NT2/D1 (cell line): ENCODE measurements at places on chromosomes 1 and 21.

DNA sequence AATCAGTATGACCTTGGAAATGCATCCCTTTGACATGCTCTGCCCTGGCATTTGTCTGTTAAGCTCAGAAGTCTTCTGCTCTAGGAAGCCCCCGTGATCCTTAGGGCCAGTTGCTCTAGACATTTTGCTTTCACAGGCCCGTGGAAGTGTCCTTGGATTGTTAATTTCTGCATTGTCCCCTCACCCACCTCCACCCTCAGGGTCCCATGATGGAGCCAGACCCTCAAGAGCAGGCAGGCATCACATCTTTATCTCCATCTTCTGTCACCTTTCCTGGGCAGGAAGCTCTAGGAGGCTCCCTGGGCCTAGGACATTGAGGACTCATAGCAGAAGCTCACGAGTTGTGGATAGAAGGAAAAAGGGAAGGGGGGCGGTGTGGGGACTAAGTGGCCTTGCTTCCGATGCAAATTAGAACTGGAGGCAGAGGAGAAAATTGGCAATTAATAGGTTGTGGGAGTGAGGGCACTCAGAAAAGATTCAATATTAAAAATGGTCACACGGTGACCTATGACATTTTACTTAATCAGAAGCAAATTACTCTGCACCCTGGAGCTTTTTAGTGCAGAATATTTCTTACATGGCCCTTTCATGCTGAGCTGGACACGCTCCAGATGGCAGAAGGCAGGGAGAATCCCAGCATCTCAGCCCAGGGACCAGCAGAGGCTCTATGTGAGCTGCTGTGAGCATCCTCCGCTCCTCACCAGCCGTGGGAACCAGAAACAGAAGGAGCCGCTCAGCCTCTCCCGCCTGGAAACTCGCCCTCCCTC, 185.0 kb downstream of the MATN1 start:
- no peak for DNase-seq

DNA sequence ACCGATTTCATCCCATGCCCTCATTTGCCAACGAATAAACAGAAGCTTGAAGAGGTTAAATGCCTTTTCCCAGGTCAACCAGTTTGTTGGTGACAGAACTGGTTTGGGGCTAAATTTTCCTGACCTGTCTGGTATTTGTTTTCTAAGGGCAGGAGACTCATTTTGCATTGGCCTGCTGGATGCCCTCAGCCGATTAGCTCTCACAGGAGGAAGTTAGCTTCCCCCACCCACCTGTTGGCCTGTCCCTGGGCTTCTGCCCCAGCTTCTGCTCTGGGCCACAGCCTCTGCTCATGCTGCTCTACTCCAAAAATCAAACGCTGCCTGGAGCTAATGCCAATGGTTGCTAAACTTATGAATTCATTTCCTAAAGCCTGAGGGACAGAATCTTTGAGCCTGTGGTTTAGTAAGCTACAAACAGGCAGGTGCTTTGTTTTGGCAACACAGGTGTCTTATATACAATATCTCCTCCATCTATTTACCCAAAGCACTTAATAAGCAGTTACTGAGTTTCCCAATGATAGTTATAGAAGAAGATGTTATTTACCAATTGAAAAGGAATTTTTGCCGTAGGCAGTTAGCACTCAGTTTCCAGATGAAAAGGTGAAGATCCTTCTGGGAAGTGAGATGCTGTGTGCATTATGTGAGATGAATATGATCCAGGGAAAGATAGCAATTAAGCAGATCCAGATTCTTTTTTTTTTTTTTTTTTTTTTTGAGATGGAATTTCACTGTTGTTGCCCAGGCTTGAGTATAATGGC, 82.3 kb downstream of the TM2D1 start:
- no peak for DNase-seq

DNA sequence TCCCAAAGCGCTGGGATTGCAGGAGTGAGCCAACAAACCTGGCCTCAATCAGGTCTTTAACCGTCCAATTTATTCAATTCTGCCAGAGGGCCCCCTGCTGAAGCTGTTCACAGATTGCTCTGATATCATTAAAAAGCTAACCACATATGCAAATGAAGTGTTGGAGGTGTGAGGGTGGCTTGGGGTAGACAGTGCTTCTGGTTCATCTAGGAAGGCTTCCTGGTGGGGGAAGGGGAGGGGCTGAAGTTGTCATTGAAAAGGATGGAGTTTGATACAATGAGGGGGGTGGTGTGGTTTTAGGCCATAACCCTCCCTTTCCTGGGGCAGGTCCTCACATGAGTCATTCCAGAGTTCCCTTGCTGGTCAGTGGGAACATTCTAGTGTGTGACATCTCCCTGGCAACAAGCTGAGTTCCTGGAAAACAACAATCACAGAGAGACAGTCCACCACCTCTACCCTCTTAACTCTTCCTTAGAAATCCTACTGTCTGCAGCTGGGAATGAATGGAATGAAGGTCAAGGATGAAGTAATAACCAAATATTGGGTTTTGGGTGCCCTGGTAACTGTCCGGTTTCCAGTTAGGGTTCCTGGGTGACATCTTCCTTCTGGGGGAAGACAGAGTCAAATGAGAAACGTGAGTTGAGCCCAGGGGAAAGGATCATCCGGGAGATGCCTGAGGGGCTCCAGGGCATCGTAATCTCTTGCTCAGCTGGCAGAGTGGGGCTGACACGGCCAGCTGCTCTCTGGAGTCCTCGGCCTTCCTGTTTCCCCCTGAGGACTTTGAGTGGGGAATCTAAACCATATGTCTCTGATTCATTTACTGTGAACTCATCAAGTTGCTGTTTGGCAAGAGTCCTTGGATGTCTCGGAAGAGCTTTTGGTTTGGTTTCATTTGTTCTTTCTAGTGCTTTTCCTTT, 32.2 kb downstream of the BATF3 start:
- peak; percentile 71 for DNase-seq

DNA sequence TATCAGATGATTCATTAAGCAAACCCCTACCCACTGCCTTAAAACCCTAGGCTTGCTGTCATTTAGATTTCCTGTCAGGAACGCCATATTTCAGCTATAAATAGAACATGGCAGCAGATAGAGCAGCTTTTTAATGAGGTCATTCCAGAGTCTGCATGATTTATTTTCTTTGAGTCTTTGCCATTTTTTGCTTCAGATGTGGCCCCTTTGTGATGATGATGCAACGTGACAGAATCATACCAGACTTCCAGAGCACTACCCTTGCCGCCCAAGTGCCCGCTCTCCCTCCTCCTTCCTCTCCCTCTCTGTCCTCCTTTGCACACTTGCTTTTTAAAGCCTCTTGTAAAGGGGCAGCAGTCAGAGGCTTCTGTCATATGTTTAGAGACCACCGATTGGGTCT, 55.5 kb upstream of the TRIM67 start:
- no peak for DNase-seq

DNA sequence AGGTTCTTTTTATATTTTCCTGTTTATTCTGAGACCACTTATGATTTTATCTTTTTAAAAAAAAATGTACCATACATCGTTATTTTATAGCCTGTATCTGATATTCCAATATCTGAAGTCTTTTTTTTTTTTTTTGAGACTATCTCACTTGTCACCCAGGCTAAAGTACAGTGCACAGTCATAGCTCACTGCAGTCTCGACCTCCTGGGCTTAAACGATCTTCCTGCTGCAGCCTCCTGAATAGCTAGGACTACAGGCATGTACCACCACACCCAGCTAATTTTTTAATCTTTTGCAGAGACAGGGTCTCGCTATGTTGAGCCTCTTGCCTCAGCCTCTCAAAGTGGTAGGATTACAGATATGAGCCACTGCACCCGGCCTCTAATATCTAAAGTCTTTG, 25.1 kb downstream of the BCAR3 start:
- DNase-seq = no peak

DNA sequence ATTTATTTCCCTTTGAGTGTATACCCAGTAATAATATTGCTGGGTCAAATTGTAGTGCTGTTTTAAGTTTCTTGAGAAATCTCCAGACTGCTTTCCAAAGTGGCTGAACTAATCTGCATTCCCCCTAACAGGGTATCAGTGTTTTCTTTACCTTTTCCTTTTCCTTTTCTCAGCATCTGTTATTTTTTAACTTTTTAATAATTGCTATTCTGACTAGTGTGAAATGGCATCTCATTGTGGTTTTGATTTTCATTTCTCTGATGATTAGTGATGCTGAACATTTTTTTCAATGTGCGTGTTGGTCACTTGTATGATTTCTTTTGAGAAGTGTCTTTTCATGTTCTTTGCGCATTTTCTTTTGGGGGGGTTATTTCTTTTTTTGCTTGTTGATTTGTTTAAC, 374.9 kb upstream of the BRINP3 start:
- no peak for DNase-seq

DNA sequence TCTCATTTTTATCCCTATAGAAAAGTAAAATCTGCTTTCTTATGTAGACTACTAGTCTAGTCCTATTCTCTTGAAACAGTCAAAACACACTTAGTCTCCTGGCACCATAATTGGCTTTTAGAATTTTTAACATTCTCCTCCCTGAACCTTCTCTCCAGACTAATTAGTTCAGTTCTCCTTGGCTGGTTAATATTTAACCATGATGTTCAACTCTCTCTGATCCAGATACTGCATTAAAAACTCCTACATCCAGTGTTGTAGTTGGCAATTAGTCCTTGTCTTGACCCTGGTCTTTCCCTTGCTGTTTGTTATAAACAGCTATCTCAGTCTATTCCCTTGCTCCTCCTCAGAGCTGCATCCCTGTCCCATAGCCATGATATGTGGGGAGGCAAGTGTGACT, 422.9 kb upstream of the BEND5 start:
- DNase-seq = no peak

GRCh38 chr1:221543529-221544120, 198.3 kb downstream of the DUSP10 start:
- peak; percentile 32 for DNase-seq

- DNase-seq = no peak
These were observed 4.9 kb downstream of the MCL1 start for GRCh38 chr1:150574260-150575071.

- DNase-seq = peak; percentile 43
These were observed 275.8 kb downstream of the VAV3 start for GRCh38 chr1:107689159-107689558.

DNA sequence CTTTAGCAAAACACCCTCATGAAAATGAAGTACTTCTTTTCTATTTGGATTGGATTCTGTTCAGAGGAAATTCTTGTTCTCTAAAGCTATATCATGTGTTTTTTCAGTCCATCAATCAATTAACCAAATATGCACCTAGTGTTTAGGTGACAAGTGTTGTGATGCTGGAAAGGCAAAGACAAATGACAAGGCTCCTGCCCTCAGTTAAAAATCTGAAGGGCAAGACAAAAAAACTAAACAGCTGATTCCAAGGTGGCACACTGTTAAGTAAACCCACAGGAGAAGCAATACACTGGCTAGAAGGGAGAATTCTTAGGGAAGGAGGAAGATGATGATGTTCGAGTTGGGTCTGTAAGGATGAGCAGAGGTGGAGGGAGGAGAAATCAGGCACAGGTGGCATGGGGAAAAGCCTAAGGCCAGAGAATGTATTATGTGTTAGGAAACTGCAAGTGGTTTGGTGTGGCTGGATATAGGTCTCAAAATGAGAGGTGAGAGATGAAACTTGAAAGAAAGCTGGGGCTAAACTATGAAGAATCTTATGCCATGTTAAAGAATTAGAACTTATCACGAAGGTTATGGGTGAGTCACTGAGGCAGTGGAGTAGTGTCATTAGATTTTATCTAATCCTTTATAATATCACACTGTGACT, 51.8 kb upstream of the GFI1 start:
- no peak for DNase-seq

GRCh38 chr1:150012611-150013010, 2.1 kb upstream of the OTUD7B start:
- DNase-seq = no peak
